ENCODE measurements at places on chromosomes 4 and X.

DNA sequence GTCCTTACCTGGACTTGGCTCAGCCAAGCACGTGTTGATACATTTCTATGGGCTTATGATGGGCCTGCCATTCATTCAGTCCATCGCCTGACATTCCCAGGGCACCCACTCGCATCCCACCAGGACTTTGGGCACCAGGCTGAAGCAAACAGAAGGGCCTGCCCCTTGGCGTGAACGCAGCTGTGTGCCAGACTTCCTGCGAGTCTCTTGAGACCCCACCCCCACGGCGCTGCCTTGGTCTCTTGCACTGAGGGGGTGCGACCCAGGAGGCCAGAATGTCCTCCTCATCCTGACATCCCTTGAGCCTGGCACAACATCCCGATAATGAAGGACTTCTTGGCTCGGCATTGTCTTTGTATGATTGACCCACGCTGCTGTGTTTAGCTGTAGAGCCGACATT, 1.5 kb upstream of the PSAPL1 start:
- no peak for DNase-seq

- no peak for DNase-seq
Measured at GRCh38 chr4:168150420-168151050, 58.2 kb downstream of the ANXA10 start.

GRCh38 chr4:73943555-73943954, 38.3 kb downstream of the PF4 start:
- no peak for DNase-seq

GRCh38 chr4:138200236-138200590, 41.9 kb downstream of the SLC7A11 start:
- no peak for DNase-seq

DNA sequence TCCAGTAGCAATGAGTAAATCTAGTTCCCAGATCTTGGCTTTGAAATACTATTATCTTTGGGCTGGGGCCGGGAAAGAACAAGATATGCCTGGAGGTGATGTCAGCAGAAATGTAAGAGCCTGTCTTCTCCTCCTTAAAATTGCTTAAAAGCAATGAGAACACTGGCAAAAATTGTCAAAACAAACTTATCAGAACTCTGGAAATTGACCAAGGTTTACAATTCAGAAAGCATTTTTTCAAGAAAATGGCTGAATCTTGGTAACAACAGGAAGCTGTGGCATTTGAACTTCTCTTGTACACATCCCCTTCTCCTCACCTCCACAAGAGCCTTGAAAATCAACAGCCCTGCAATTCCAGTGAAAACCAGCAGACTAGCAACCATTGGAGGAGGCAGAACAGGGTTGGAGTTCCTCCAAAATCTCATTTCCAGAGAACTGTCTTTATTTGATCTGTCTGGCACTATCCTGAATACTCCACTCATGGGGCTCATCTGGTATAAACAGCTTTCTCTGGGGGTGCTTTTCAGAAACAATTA, 13.5 kb downstream of the TIMP1 start:
- DNase-seq, result no peak

DNA sequence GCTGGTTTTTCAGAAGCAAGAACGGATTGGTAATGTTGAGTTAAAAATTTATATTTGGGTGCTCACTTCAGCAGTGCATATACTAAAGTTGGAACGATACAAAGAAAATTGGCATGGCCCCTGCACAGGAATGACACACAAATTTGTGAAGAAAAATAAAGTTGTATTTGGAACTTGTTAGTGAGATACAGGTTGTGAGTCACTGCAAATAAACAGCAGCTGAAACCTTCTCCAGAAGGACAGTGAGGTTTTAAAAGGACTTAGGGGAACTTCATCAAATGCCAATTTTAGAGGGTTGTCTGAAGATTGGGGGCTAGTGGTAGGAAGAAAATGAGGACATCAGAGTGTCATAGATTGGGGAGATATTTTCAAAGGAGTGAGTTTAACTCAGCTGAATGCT, 79.7 kb upstream of the ELOVL6 start:
- no peak for DNase-seq

GRCh38 chr4:154953691-154954090, 172.6 kb downstream of the RBM46 start:
- no peak for DNase-seq

DNA sequence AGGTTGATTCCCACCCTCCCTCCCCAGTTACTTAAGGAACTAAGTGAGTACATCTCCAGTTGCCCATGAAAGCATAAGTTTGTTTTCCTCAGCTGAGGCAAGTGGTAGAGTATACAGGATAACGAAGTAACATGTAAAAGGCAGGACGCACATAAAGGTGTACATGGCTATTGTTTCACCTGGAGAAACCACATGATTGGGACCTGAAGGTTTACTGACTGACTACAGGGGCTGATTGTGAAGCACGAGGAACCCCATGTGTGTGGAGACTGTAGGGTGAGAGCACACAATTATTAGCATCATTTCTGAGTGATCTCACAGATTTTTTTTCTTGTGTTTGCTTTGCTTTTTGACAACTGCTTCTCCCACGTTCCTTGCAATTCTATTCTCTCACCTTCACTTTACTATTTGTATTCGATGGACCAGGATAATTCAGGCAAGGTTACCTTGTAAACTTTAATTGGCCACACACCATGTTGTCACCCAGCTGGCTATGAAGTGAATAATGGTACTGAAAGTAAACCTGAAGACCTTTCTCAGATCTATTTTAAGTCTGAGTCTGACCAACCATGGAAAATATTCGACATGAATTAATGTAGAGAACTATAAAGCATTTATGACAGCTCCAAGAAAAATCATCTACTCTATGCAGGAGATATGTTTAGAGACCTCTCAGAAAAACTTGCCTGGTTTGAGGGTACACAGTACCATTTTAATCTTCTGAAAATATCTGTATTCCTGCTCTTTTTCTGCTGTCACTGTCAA, 102.5 kb upstream of the MYOZ2 start:
- DNase-seq, result no peak

- no peak for DNase-seq
Measured at GRCh38 chr4:1975880-1976279, 32.9 kb downstream of the NELFA start.

- DNase-seq, result no peak
Measured at GRCh38 chrX:109299091-109299490, 182.8 kb downstream of the GUCY2F start.

GRCh38 chr4:16721613-16722291, 176.7 kb downstream of the LDB2 start:
- no peak for DNase-seq

DNA sequence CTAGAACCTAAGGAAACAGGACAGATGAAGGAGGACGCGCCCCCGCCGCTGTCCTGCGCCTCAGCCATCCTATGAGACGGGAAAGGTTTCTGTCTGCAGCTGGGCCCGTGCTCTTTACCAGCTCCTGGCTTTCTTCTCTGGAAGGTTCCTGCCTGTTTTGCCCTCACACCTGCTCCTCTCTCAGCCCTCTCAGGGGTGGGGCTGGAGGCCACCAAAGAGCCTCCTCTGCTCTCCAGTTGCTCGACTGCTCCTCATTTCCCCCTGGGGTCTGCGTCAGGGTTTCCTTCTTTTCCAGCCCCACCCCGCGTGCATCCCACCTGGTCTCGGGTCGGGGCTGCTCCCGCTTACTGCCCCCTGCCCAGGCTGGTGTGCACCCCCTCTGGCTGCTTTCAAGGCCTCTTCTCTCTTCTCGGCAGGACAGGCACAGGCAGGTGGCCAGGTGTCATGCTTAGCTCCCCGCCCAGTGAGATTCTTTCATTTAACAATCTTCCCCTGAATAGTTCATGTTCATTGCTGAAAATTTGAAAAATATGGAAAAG, 4.6 kb downstream of the HTT-AS start:
- DNase-seq, result no peak

DNA sequence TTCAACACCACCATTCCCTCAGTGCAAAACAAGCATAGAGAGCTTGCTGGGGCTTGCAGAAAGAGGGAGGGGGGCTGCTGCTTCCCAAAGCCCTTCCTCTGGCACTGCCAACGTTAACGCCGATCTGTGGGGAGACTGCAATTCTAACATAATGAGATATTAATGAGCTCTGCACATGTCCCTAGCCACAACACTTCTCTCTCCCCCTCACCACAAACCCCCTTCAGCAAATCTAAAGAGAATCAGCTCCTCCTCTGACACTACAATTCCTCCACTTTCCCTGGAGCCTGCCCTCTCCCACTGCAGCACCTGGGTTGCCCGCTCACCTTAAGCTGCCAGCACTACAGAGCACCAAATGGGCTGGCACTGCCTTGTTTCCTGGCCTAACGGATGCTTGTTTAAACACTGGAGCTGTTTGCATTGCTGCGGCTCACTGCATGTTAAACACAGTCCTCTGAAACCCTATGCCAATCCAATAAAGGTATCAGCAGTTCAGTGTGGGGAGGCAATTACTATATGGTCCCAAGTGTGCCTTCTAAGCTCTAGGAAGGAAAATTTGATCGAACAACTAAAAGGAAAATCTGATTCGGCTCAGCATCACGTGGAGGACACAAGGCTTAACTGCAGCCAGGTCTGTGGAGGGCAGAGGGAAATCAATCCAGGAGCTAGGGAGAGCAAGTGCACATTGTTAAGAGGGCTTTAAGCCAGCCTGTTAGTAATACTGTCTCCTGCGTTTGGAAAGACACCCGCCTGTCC, 232.4 kb downstream of the MAML3 start:
- no peak for DNase-seq

DNA sequence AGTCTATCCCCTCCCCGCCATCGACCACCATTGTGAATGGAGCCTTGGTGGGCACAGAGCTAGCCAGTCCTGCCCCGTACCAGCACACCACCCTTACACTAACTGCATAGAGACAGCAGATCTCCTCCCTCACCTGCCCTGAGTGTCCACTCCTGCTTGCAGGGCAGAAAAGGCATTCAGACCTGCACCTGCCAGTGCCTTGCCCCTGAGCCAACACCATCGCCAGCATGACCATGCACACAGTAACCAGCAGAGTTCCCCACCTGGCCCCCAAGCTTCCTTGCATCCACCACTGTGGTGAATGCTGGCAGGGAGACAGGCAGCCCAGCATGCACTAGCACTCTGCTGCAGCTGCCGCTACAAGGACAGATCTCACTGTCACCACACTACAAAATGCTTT, 397.1 kb downstream of the KLHL4 start:
- DNase-seq, result no peak

- DNase-seq, result no peak
Measured at GRCh38 chr4:19494961-19495360, 756.7 kb upstream of the SLIT2 start.

GRCh38 chrX:19602866-19603622, 87.7 kb upstream of the MAP3K15 start:
- DNase-seq, result no peak

- DNase-seq, result no peak
Measured at GRCh38 chrX:10728806-10729389, 108.5 kb upstream of the MID1 start.

GRCh38 chr4:7750972-7751371, 188.7 kb downstream of the AFAP1 start:
- DNase-seq, result no peak

- no peak for DNase-seq
Measured at GRCh38 chr4:179624768-179625181, 2182.5 kb upstream of the AGA start.

DNA sequence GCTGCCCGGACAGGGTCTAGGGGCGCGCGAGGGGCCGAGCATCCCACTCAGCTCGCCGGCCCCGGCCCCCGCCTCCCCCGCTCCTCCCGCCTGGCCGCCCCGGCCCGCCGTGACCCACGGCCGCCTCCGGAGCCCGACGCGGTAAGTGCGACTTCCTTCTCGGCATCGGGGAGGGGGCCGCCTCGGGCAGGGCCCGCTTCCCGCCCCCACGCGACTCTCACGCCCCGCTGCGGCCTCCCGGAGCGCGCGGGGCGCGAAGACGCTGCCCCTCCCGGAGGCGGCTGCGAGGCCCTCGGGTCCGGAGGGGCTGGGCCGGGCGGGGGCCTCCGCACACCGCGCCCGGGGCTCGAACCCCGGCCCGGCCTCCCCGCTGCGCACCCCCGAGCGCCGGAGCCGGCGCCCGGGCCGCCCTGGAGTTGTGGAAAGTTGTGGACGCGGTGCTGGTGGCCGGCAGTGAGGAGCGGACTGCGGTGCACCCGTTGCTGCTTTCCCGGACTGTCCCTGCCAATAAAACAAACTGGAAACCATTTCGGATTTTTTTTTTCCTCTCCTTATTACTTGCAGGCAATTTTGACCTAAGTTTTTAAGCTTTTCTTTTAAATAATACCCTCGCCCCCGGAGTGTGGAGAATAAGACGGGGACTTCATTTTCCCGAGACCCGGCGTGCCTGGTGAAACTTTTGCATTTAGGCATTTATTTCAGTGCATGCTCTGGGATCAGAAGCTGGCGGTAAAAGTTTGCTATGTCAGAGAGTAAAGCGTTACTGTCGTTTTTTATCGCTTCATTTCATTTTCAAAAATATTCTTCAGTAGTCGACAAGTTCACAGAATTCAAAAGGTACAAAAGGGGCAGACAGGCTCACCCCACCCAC, 13.0 kb upstream of the TMEM156 start:
- no peak for DNase-seq

DNA sequence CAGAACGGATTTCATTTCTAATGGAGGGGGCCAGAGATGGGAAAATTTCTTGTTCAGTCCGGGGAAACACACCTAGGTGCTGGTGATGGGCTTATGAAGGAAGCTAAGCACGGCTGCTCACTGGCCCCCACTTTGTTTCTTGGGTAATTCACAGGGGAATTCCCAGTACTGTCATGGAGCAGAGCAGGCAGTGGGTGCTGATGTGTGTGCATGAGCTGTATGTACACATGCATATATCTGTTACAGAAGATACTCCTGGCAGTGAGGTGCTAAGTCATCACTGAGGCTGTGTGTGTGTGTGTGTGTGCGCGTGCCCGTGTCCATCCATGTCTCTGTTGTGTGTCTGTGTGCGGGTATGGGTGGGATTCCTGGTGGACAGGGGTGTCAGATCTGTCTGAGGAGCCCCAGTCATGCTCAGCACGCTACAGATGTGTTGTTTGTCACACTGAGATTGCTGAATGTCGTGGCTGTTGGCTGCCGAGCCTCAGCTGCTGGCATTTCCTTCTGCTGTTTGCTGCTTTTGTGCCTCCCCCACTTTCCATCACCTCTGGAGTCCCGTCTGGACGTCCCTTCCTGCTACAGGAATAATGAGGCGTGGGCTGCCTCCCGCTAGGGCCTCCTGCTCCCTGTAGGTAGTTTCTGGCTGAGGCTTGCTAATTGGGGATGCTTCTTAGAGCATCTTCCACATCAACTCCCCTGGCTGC, 53.3 kb downstream of the JADE1 start:
- no peak for DNase-seq

GRCh38 chrX:15418041-15418706, 34.0 kb upstream of the VEGFD start:
- no peak for DNase-seq

GRCh38 chr4:94519019-94519418, 67.3 kb downstream of the PDLIM5 start:
- no peak for DNase-seq

- no peak for DNase-seq
Measured at GRCh38 chr4:93710847-93711430, 117.6 kb upstream of the ATOH1 start.
